Glutamatergic neuron (in vitro differentiated cells): ENCODE measurements at places on chromosomes 3 and 15.

DNA sequence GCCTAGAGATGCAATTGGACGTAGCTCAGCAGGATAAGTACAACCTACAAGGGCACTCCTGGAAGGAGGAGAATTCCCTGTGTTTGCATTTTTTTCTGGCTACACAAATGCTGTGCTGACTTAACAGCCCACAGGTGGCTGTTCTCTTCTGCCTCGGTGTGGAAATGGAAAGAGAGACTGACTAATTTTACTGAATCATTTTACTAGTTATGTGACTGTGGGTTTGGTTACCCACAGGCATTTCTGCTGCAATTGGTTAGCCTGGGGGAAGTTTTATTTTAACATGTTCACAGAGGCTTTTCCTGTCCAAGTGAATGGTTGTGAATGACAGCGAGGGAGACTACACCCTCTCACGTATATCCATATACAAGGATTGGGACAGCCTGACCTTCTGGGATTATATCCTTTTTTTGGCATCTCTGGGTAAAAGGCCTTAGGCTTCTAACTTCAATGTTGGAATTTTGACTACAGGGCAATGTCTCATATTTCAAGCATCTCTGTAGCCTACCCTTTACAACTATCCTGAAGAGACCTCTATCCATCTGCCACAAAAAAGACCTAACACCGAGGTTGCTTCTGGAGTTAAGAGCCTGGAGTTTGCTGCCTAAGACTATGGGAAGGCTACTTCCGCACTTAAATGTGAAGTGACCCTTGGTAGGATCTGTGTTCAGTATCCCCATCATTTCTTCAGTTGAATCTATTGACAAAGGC lies 67.2 kb upstream of the TP63 start:
- DNase-seq = no peak

GRCh38 chr3:155651489-155652218 lies 93.2 kb downstream of the PLCH1 start:
- no peak for DNase-seq

GRCh38 chr15:74053941-74054529 lies 28.3 kb downstream of the GOLGA6A start:
- peak; percentile 82 for DNase-seq

DNA sequence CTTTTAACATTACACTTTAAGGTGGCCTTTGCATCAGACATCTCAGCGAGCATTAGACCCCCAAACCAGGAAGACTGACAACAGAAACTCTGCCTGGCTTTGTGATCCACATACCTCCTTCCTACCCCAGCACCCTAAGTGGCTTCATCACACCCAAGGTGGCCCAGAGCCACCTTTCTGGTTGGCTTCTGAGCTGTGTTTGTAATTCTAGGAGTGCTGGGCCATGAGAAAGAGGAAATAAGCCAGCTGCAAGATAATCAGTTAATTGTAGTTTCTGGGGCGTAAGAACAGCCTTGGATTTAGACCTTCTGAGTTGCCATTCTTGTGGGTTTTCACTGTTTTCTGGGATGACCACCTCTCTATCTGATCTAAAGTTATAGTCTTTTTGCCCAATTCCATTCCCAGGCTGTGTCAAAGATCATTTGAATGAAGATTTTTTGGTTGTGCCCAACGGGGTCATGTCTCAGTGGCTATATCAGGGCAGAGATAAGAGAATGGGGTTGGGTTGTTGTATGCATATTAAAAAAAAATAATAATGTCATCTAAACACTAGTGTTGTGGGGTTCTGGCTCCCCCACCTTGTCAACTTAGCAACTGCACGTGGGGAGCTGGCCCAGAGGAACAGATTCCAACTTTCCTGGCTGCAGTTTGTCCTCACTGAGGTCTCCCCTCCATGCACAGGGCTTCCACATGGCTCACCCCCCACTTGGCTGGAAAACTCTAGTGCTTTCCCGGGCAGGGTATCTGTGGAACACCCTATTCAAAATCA lies 234.8 kb upstream of the WNT5A start:
- no peak for DNase-seq

- no peak for DNase-seq
These were observed 682.5 kb downstream of the GRM7 start for GRCh38 chr3:7543294-7543880.

DNA sequence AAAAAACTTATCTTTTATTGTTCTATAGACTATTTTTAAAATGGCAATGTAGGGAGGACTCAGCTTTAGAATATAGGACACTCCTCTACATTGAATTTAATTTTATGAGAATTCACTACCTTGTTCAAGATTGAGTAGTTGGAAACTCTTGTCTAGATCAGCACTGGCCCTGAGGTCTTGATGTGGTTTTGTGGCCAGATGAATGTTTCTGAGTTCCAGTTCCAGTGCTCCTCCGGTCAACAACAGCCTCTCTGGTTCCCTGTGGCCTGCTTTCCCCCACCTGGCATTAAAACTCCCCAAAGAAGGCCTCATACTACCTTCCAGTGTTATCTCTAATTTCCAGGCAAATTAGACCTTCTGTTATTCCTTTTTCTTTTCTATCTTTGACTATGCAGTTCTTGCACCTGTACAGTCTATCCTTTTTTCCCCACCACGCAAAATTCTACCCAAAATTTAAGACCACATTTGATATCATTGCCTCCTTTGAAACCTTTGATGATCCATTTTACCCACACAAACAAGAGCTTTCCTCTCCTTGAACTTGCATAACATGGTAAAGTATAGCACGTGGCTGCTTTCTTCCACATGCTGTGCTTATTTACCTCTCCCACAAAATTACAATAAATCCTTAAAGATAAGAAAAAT lies 9.6 kb upstream of the ANP32A start:
- DNase-seq = no peak

DNA sequence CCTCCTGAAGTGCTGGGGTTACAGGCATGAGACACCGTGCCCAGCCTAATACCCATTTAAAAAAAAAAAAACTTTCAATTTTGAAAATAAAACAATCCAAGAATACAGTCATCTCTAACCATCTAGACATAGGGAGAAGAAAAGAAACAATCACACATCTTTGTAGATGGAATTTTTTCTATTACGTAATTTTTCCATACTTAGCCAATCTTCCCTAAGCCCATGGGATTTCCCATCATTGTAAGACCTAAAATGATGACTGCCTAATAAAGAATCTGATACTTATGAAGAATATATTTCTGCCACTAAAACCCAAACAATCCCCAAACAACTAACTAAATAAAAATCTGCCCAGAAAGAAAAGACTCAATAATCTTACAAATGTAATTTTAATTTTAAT lies 88.7 kb downstream of the CBLB start:
- no peak for DNase-seq

DNA sequence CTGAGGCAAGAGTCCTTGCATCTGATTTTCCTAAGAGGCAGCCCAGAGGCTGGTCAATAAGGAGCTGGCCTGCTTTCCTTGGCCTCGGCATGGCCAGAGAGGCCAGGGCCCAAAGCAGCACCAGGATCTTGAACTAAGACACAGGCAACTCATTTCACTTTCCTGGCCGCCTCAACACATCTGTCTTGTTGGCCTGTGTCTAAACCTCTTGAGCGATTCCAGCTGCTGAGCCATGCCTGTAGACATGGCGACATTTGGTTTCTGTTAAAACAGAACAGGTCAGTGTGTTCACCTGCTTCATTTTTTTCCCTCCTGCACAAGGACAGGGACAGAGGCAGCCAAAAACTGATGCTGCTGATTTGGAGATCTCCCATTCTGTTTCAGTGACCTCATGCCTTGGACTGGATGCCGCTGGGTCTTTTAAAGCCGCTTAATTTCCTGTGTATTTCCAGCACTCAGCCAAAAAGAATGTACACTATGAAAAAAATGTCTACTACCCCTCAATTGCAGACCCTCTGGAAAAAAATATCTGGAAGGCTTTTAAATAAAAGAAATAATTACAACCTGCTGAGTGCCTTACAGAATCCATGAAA lies 266.6 kb upstream of the ICE2 start:
- no peak for DNase-seq

GRCh38 chr15:51849860-51850259 lies 20.4 kb downstream of the TMOD3 start:
- DNase-seq = no peak

DNA sequence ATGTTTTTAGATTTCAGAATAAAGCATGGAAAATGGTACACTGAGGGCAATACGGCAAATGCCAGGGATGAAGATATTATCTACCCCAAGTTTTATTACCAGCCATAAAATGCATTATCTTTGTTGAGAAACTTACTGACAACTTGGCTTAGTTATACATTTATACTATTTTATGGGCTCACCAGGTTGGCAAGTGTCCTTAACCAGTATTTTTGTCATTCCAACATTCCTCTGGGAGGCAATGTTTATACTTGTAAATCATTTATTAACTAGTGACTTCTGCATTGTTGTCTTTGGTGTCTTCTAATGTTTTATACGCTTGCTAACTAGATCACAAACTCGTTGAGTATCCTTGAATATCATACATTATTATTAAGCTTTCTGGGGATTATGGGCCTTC lies 18.0 kb upstream of the ADGRG7 start:
- DNase-seq = no peak

- no peak for DNase-seq
These were observed 635 bp upstream of the VILL start for GRCh38 chr3:37989821-37990480.

DNA sequence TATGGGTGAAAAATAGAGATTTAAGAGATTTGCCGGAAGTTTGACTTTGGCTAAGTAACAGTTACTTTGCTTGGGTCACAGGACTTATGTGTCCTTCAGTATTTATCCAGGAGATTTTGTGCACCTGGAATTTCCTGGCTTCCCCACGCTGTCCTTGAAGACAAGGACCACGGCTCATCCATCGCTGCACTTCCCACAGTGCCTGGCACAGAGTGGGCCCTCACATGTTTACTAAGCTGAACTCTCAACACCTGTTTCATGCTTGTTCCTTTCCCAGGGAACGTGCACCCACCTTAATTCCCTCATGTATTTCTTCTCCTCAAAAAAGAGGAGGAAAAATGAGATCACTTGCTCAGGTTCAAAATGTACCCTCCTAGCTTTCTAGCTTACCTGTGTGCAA lies 32.0 kb downstream of the CA12 start:
- no peak for DNase-seq

- DNase-seq = no peak
These were observed 145.8 kb downstream of the CBLB start for GRCh38 chr3:105722943-105723556.

DNA sequence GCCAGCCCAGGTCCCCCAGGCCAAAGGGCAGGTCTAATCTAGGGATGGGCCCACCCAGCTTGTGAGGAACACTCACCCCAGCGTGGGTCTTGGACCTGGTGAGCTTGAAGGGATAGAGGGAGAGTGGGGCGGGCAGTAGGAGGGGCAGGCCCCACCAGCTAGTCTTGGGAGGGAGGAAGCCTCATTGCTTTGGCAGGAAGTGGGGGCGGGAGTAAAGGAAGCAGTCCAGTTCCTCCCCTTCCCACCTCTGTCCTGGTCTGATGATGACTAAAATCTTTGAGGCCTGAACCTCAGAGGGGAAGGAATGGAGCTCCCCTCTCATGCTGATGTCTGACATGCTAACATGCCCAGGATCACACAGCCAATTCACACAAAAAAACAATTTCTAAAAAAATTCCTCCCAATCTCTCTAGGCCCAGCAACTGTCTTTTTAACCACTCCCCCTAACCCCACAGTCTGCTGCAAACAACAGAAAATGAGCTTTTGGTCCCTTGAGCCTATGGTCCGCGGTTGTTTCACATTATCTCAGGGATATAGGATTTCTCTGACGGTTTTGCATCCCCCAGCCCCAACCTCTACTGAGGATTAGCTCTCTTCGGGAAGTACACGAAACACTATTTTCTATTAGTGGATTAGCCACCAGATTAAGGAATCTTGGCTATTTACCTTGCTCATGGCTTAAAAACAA lies 30.7 kb upstream of the DUSP7 start:
- no peak for DNase-seq

- DNase-seq = peak; percentile 86
These were observed 35.7 kb downstream of the NGRN start for GRCh38 chr15:90300988-90301706.

DNA sequence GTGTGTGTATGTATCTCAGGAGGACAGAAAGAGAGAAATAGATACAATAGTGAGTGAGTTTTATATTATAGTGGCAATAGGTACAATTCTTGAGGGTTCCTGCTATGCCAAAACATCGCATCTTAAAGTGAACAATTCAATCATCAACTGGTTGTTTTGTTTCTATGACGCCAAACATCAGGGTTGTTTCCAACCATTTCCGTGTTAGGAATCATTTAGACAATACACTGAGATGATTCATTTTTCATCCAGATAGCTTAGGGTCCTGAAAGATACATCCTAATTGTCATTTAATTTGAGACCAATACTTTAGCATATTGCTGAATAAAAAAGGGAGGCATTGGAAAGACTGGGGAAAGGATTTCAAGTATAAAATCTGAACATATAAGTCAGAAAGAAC lies 472.2 kb downstream of the MCTP2 start:
- no peak for DNase-seq

GRCh38 chr3:171066206-171066605 lies 39.7 kb upstream of the SLC2A2 start:
- no peak for DNase-seq

DNA sequence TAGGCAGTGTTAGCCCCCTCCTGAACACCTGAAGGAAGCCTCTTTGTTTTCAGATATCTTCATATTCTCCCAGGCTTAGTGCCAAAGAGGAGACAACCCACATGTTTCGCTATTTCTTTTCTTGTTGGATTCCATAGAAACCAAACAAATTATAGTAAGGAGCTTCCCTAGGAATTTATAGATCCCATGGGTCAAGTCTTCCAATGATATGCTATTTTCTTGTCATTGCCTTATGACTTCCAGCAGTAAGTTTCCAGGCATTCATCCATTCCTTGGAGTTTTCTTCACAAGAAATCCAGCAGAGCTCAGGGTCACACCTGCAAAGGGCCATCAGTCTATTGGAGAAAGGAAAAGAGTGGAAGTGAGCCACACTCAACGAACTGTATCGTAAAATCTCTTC lies 9.9 kb upstream of the KCNMB2 start:
- DNase-seq = no peak

- no peak for DNase-seq
These were observed 16.4 kb upstream of the BOC start for GRCh38 chr3:113194823-113195401.

- DNase-seq = no peak
These were observed 221.2 kb upstream of the ADAMTS9 start for GRCh38 chr3:64909011-64909410.

GRCh38 chr3:119350114-119350513 lies 55.9 kb downstream of the ARHGAP31 start:
- DNase-seq = no peak

DNA sequence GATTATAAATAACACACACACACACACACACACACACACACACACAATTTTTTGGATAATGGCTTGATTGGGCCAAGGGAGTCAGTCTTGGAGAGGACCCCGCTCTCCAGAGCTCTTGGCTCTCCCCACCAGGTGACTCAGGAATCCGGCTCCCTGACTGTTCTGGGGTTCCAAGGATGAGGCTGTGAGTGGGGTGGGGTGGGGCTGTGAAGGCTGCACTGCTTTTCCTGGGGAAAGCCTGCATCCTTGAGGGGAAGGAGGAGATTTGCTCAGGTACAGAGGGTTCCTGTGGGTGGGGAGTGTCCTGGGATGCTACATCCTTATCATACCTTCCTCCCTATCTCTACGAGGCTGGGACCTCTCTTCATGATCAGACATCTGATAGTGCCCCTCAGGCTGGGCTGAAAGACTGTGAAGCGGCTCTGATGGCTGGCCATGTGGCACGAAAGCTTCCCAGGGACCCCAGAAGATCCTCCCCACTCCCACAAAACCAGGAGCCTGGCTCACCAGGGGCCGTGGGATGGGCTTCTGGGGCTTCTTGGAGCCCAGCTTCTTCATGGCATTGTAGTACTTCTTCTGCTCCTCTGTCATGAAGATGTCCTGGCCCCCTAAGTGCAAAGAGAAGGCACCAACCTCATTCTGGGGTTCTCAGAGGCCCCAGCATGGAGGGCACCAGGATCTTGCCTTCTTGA lies 59.2 kb downstream of the EXOG start:
- no peak for DNase-seq
